Stimulated activated CD8-positive, alpha-beta memory T cell treated with anti-CD3 and anti-CD28 coated beads, Interleukin-7, amount 100 ng/mL, for 1 hour (primary cell): ENCODE measurements at places on chromosomes 4 and X.
A peak's percentile ranks its signal among the peaks of the same experiment; 100 is the strongest.

- DNase-seq: no peak
Measured at GRCh38 chr4:99918656-99919055, 24.4 kb upstream of the LAMTOR3 start.

DNA sequence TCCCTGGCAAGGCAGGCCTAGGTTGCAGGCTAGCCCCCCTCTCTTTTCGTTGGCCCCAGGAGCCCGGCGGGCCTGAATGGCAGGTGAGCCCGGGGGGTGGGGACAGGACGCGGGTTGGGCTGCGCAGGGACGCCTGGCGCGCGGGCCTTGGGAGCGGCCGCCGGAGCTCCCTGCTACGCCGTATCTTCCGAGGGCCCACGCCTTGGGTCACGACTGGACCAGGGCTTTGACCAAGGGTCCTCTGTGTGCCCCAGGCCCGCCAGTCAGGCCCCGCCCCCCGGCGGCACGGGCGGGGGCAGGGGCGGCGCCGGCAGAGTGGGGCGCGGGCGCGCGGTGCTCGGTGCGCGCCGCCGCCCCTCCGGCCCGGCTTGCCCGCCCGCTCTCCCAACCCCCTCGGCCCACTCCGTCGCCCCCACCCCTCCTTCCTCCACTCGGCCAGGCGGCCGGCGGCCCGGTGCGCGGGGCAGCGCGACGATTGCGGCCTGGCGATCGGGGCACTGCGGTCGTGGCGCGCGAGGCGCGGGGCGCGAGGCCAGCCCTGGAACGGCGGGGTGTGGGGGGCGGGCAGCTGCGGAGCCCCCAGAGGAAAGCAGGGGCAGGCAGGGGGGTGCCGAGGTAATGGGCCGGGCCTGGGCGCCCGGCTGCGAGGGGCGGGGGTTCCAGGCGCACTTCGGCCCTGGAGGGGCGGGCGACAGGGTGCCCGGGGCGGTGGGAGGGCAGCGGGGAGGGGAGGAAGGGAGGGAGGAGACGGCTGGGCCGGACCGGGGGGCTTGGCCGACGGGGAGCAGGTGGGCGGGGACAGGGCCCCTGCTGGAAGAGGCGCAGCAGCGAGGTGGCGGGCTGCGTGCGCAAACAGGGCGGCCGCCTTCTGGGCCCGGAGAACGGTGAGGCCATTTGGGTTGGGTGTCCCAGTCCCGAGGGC, at the start of gene PRRG3:
Gene PRRG3, plus strand, starts transcription at position 798 of the 922 bp plus-strand sequence. CDS start 3,357 bp downstream, outside the sequence.
- no peak for DNase-seq

- DNase-seq: no peak
Measured at GRCh38 chr4:21592970-21593670, 355.5 kb downstream of the KCNIP4 start.

DNA sequence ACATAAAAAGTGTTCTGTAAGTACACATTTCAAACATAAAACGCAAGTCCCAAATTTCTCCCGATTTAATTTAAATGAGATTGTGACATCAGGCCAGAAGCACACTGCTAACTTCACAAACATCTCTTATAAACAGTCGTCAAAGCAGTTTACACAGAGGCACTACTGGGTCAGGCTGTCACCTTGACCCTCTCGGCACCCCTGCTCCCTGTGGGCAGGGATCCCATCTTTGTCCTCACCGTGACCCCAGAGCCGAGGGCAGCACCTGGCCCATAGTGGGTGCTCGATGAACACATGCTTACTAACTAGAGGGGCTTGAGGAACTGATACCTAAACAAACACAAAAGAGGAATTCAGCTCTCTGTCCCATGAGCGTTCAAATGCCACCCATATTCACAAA, 22.2 kb downstream of the QDPR start:
- DNase-seq: no peak

DNA sequence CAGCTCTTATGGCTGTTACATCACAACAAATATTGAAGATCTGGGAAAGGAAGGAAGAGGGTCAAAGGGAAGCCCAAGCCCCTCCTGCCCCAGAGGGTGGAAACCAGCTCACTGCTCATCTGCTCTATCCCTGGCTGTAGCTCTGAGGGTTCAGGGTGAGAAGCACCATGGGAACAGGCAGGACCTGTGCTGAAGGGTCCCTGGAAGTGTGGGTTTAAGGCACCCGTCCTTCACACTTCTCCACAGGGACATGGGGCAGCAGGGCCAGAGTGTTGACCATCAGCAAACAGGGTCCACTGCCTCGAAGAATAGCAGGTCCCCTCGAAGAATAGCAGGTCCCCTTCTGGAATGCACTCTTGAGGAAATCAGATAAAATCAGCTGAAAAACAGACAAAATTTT, 4.4 kb downstream of the RTL5 start:
- DNase-seq: no peak

DNA sequence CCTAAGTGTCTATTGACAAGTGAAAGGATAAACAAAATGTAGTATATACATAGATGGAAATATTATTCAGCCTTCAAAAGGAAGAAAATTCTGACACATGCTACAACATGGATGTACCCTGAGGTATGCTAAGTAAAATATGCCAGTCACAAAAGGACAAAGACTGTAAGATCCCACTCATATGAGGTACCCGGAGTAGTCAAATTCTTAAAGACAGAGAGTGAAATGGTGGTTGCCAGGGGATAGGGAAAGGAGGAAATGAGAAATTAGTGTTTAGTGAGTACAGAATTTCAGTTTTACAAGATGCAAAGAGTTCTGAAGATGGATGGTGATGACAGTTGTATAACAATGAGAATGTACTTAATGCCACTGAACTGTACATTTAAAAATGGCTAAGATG, 102.3 kb upstream of the NAP1L5 start:
- DNase-seq: no peak

- DNase-seq: no peak
Measured at GRCh38 chr4:103499094-103499493, 220.7 kb downstream of the TACR3 start.

DNA sequence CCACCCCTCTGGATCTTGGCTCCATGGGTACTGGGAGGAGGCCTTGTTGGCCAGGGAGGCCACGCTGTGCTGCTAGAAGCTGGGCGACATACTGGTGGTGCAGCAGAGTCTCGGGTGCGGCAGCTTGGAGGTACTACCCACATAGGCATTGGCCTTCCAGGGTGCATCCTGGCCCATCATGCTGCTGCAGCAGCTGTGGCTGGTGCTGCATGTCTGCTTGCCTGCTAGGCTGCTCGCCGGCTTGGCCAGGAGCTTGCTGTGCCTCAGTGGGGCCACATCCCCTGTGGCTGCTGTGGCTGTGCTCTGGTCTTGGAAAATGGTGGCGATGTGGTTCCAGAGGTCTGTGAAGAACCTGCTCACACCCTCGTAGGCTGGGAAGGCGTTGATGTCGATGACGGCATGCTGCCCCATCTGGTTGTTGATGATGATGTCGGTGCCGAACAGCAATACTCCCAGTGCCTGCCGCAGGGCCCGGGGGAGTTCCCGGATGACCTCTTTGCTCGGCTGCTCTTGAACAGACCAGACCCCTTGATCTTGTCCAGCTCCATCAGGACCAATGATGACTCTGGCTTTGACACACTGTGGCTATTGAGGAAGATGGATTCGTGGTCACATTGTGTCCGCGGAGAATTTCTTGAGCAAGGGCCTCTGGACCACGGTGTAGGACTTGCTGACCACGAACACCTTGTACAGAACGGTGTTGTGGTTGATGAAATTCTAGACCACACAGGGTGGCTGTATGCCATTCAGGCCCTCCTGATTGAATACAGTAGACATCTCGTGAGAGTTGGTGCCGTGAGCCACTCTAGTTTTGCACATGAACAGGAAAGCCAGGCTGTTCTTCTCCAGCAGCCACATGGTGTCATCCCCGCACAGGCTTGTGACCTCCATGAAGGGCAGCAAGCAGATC, 11.8 kb downstream of the RBM10 start:
- no peak for DNase-seq

DNA sequence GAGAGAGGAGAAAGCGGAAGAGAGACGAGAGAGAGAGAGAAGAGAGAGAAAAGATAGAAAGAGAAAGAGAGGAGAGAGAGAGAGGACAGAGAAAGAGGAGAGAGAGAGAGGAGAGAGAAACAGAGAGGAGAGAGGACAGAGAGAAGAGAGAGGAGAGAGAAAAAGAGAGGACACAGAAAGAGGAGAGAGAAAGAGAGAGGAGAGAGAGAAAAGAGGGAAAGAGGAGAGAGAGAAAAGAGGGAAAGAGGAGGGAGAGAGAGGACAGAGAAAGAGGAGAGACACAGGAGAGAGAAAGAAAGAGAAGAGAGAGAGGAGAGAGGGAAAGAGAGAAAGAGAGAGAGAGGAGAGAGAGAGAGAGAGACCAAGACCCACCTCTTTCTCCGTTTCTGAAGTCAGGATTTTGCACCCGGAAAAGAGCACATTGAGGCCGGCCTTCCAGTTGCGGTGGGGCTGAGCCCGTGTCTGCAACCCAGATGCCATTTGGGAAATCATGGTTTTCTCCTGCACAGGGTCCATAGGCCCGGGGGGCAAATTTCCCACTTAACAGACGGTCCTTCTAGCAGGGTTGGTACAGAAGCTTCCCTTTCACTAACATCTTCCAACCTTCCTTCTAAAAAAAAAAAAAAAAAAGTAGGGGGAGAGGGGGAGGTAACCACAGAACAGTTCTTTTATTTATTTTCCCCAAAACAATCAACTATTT, 60.9 kb downstream of the CRLF2 start:
- DNase-seq: no peak

- DNase-seq: no peak
Measured at GRCh38 chr4:125105561-125105960, 209.2 kb upstream of the FAT4 start.

DNA sequence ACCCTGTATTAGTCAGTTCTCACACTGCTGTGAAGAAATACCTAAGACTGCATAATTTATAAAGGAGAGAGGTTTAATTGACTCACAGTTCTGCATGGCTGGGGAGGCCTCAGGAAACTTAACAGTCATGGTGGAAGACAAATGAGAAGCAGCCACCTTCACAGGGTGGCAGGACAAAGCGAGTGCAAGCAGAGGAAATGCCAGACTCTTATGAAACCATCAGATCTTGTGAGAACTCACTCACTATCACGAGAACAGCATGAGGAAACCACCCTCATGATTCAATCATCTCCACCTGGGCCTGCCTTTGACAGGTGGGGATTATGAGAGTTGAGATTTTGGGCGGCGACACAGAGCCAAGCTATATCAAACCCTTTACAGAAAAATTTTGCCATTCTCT, 722.4 kb downstream of the RAB28 start:
- DNase-seq: no peak

GRCh38 chrX:72001471-72001870, 90.8 kb downstream of the NHSL2 start:
- no peak for DNase-seq

- DNase-seq: no peak
Measured at GRCh38 chr4:111797455-111798163, 347.6 kb upstream of the FAM241A start.

- no peak for DNase-seq
Measured at GRCh38 chr4:149223659-149224058, 592.0 kb downstream of the IQCM start.

GRCh38 chr4:10285028-10285427, 168.4 kb upstream of the WDR1 start:
- DNase-seq: no peak

DNA sequence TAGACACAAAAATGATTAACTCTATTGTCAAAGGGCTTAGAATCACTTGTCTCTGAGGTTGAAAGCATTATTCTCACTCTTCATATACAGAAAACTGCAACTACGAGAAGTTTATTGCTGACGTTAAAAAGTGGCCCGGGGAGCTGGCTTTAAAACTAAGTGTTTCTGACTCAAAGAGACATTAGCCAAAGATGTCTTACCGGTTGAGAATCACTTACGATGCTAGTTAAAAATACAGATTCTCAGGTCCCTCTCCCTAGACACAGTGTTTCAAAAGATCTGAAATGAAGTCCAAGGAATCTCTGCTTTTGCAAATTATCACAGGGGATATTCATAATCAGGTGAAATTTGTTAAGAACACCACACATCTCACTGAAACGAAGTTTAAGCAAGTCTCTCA, 1.2 kb downstream of the GNPDA2 start:
- DNase-seq: no peak

DNA sequence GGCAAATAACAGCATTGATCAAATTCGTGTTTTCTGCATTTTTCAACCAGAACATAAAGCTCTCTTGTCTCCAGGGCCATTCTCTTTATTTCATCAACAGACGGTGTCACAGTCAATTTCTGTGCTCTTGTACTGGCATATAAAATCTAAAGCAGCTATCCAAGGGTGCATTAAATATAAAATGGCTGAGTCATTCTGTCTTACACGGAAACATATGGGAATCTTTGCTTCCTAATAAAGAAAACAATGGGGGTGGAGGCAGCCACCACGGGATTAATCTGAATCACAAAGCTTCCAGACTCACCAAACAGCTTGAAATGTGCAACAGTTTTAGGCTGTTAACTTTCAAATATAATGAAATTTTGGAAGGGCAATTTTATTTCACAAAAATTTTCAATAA, 132.6 kb downstream of the IL15 start:
- DNase-seq: no peak

DNA sequence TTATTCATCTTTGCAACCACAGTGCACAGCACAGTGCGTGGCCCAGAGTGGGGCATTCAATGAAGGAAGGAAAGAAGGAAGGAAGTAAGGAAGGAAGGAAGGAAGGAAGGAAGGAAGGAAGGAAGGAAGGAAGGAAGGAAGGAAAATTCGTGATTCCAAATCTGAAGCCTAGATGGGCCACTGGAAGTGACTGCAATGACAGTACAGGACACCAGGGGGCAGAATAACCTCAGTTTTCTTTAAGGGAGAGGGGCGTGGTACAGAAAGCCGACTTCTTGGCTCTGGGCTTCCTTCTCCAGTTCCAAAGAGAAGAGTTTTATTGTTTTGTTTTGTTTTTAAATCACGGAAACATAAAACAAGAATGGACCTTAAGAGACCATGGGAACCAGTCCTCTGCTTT, 47.8 kb downstream of the APLN start:
- DNase-seq: peak; percentile 20

DNA sequence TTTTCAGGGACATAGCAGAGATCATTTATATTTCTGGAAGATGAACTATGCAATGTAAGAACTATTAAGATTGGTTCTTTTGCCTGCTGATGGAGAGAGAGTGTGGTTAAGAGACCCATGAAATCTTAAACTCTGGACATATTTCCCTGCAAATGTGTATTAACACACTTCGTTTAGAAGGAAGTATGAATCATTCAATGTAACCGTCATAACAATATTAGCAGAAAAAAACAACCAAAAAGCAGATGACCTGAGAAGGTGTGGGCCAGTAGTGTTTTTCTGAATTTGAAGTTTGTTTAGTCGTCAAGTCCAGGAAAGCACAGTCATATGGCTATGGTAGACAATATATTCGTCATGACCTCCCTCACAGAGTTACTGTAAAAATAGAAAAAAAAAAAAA, 2.5 kb upstream of the TMPRSS11D start:
- no peak for DNase-seq
